ENCODE measurements at places on chromosomes 6 and 20.

GRCh38 chr6:154605178-154605881, 94.8 kb upstream of the CNKSR3 start:
- DNase-seq, result no peak

DNA sequence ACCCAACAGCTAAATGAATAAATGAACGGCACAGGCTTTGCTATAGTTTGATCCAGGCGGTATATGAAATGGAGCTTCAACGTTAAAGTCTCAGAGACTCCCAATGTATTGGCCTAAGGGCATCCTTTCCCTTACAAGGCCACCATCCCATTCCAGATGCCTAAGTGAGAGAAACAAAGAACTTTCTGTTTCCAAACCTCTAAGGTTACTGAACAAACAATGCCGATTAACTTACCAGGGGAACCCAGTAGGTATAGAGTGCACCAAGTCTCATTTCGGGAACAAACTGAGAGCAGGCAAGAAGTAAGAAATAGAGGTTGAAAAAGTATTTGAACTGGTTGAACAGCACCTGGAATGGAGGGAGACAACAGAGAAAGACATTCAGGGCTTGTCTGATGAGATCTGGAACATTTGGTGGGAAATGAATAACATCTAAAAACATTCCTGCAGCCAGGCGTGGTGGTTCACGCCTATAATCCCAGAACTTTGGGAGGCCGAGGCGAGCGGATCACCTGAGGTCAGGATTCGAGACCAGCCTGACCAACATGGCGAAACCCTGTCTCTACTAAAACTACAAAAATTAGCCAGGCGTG, 42.5 kb downstream of the ATP9A start:
- DNase-seq, result no peak

- DNase-seq, result no peak
Observed at GRCh38 chr6:33160728-33161344, 31.4 kb downstream of the COL11A2 start.

DNA sequence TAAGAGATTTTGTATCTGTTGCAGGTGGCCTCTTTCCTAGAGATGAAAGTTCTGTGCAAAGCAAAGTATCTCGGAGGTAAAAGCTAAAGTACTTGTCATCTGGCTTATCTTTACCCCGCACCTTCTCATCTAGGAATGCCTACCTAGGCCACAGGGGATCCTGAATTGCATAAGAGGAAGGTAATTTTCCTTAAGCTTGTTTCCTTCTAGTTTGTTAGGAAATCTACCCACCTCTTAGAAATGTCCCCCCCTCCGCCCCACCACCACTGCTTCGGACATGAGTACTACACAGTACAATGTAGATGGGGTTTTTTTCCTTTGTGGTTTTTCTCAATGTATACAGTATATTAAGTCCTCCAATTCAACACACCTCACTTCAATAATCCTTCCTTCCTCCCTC, 21.5 kb downstream of the FOXC1 start:
- DNase-seq, result no peak

DNA sequence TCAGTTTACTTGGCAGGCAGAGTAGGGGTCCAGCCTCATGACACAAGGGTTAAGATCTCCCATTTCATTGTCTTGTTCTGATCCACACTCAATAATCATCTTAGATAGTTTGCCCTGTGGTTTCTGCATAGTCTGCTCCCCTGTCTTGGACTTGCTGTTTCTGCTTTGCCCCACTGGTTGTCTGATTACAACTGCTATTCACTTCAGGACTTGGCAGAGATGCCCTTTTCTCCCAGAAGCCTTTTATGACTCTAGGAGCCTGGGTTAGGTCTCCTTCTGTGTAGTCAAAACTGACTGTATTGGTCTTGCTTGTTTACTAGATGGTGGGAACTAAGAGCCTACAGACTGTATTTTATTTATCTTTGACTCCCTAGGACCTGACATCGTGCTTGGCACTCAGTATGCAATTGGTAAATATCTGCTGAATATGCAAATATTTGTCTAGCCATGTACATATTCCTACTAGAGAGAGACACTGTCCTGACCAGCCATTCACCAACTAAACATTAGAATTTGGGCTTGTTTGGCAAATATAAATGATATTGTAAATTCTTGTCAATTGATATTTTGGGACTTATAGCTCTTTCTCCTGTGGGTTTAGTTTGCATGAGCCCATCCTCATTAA, 165.9 kb upstream of the KCNK16 start:
- no peak for DNase-seq

GRCh38 chr20:15396900-15397299, 1059.5 kb upstream of the FLRT3 start:
- DNase-seq, result no peak

- no peak for DNase-seq
Observed at GRCh38 chr6:1766654-1767053, 156.9 kb downstream of the FOXC1 start.

- DNase-seq, result no peak
Observed at GRCh38 chr20:1669304-1669703, 11.7 kb upstream of the SIRPG start.

GRCh38 chr6:131641554-131641953, 4.5 kb downstream of the ENPP3 start:
- no peak for DNase-seq

GRCh38 chr20:19692100-19692499, 66.0 kb upstream of the RIN2 start:
- no peak for DNase-seq

GRCh38 chr6:87829622-87830121, 127.6 kb upstream of the AKIRIN2 start:
- no peak for DNase-seq

- no peak for DNase-seq
Observed at GRCh38 chr20:60055740-60056139, 97.5 kb downstream of the CDH26 start.

GRCh38 chr20:24673678-24674570, 204.5 kb downstream of the SYNDIG1 start:
- DNase-seq, result no peak

- no peak for DNase-seq
Observed at GRCh38 chr20:46720776-46721425, 11.5 kb downstream of the SLC2A10 start.

GRCh38 chr6:130466052-130466747, 100.4 kb downstream of the TMEM200A start:
- no peak for DNase-seq

DNA sequence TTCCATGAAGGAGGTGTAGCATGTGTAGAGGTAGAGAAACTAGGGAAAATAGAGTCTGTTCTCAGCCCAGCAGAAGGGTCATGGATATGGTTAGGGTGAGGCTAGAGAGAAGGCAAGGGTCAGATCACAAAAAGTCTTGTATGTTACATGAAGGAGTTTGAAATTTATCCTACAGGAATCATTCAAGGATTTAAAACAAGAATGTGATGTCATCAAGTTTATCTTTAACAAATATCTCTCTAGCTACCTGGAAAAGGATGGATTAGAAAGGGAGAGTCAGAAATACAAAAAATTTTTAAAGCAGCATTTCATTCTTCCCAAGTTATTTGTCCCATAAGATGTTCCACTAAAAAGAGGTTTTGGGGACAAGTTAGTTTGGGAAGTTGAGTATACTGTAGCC, 4.4 kb upstream of the CHD6 start:
- no peak for DNase-seq

GRCh38 chr6:169092375-169092774, 161.3 kb downstream of the THBS2 start:
- no peak for DNase-seq

DNA sequence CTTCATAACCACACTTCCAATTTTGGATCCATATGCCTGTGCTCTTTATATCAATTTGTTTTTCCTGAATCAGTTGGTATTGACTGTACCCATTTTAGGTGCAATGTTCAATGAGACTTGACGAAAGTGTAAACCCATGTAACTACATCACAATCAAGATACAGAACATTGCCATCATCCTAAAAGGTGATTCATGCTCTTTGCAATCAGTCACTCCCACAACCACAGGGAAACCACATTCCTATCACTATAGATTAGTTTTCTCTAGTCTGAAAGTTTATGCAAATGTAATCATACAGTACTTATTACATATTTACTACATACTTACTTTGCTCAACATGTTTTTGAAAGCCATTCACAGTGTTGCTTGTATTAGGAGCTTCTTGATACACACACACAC, 167.4 kb downstream of the ADGRG6 start:
- no peak for DNase-seq

- DNase-seq, result no peak
Observed at GRCh38 chr6:170504479-170504878, 48.6 kb downstream of the PSMB1 start.

GRCh38 chr6:153087436-153087835, 43.6 kb downstream of the RGS17 start:
- DNase-seq, result no peak

DNA sequence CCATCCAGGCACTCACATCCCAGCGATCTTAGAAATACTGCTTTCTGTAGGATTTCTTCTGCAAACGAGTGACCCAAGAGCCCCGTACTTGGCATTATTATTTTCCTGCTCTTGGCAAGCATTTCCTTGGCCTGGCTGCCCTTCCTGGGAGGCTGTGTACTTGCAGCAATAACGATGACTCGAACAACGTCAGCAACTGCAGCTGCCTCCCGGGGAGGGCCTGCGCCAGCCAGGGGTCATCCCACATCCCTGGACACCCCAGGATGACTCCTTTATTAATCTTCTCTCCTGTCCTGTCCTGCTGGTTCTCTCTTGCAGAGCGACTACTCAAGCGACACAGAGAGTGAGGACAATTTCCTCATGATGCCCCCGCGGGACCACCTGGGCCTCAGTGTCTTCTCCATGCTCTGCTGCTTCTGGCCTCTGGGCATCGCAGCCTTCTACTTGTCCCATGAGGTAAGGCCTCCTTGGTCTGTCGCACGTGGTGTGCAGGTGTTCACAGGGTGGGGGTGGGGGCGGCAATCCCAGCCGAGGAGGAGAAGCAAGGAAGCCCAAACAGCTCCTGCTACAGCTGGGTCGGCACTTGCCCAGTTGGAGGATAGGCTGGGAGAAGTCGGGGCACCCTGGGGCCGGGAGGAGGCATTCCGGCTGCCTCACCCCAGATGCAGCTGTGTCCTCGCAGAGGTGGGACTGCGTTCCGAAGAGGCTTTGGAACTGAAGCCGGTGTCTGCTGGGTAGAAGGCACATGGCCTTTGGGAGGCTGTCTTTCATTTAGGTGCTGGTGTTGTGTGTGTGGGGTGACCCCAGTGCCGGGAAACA, 115.3 kb downstream of the SYNDIG1 start:
- DNase-seq, result no peak

GRCh38 chr6:2739335-2739734, 11.4 kb downstream of the MYLK4 start:
- no peak for DNase-seq

DNA sequence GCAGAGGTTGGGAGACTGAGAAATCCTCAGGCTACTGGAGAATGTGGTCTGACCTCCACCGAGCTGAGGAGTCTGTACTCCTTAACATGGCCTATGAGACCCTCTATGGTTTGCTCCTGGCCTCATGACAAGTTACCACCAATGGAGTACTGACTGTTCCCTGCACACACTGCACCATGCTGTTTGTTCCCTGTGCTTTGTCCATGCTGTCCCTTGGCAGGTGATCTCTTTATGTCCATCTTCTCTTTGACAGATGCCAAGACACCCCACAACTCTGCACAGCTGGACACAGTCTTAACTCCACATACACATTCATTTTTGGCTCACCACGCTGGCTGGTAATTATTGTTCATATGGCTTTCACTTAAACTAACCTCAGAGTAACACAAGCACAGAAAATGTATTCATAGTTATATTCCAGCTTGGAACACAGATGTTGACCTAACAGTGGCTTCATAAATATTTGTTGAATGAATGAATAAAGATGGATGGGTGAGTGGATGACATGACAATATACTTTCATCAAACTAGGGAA, 258.0 kb downstream of the ATXN1 start:
- no peak for DNase-seq

DNA sequence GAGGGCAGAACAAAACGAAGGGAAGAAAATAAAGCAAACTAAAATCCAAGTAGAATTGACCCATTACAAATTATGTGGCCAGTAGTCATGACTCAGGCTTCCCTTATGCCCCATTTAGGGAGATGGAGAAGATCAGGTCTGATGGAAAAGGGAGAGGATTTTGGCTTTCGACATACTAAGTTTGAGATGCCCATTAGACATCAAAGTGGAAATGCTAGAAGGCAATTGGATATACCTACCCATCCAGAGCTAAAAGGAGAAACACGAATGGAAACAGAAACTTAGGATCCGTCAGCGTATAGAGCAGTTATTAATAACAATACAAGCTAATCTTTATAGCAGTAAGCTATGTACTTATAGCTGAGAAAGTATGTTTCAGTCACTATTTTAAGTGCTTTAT, 4.8 kb downstream of the TRPC4AP start:
- DNase-seq, result no peak

- DNase-seq, result no peak
Observed at GRCh38 chr20:49100972-49101371, 54.9 kb downstream of the CSE1L start.

DNA sequence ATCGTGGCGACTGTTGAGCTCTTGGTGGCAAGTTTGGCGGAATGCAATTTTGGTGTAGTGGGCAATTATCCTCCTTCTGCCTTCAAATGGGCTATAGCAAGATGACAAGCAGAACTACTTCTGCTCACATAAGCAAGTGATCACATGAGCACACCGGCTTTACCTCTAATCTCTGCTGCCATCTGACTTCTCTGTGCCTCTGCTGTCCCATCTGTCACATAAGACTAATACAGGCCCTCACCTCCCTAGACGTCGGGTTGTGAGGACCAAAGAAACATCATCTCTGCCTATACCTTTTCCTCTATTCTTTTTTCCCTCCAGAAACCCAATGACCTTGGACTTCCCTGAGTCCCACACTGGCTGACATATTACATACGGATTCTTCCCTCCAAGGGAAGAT, 13.3 kb upstream of the WTAP start:
- DNase-seq, result no peak

DNA sequence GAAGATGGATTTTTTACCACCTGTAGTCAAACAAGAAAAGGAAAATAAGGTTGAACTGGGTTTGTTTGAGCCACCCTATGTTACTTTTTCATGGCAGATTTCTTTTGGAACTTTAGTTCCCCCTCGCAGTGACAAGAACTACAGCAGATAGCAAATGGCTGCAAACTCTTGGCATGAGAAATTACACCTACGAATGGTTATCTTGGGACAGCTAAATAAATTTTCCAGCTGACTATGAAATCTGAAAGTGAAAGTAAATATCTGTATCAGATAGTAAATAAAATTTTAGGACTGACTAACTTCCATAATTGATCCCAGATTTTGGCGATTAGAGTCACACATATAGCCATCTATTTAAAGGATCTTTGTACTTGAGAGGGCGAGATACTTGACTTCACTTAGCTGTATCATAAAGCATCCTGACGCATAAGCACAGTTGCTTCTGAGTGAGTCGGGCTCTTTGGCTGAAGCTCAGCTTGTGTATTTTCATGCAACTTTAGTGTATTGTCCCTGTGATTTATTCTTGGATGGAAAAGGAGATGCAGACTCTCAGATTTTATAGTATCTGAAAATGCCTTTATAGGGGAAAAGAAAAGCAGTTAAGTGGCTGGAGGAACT, 125.3 kb upstream of the B3GAT2 start:
- no peak for DNase-seq

DNA sequence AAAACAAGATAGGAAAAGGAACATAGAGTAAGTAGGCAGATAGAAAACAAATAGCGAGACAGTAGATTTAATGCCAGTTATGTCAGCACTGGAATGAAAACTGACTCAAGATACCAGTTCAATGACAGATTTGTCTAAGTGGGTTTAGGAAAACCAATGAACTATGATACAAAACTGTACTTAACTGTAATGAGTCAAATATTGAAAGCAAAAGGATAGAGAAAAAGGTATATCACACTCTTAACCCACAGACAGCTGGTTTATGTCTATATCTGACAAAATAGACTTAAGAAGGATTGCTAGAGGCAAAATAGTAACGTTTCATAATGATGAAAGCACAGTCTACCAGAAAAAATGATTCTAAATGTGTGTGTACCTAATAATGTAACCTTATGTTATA, 38.2 kb downstream of the ATRN start:
- no peak for DNase-seq
